ENCODE measurements at places on chromosomes 1 and 21. TPM values are rescaled to one million over a fixed set of nuclear protein-coding genes. Genes with fewer than 3 reads are reported as not detected.

Gene PDPN
- 10.5 TPM for total RNA-seq

GRCh38 chr1:234582186-234582585 is 27.8 kb downstream of the IRF2BP2 start:
- DNase-seq: peak; percentile 41

GRCh38 chr1:234968451-234968850 is 160.2 kb downstream of the TOMM20 start:
- DNase-seq: peak; percentile 36

Gene AADACL3
- not detected for total RNA-seq

GRCh38 chr1:226665505-226666163 is 73.4 kb downstream of the ITPKB start:
- no peak for DNase-seq

Gene DNASE2B
- 2.1 TPM for total RNA-seq

Gene CRP
- not detected for total RNA-seq

Gene GUCA2B
- total RNA-seq: not detected

GRCh38 chr1:160168609-160169369 is 17.4 kb downstream of the ATP1A4 start:
- peak; percentile 43 for DNase-seq

GRCh38 chr1:183276386-183277080 is 90.5 kb downstream of the LAMC2 start:
- no peak for DNase-seq

DNA sequence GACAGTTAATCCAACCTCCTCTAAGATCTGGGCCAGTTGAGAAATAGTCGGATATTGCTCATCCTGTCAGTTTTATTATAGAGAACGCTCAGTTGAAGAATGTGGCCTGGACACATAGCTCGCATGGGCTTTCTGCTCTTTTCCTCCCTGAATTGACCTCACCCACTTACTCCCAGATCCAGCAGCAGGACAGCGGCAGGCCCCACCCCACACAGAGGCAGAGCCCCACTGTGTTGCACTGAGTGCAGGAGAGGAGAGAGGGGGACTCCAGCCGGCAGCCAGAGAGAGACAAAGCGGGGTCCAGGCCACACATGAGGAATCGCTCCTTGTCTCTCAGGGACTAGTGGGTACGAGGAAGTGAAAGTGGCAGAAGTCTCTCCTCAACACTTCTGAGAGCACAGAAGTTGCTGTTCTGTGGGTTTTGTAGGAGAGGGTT is 78.6 kb downstream of the LAMC1 start:
- DNase-seq: no peak

Gene LIX1L
- total RNA-seq: 28.3 TPM

- peak; percentile 64 for DNase-seq
Measured at GRCh38 chr1:201719812-201720521, 109.0 kb upstream of the IPO9 start.

DNA sequence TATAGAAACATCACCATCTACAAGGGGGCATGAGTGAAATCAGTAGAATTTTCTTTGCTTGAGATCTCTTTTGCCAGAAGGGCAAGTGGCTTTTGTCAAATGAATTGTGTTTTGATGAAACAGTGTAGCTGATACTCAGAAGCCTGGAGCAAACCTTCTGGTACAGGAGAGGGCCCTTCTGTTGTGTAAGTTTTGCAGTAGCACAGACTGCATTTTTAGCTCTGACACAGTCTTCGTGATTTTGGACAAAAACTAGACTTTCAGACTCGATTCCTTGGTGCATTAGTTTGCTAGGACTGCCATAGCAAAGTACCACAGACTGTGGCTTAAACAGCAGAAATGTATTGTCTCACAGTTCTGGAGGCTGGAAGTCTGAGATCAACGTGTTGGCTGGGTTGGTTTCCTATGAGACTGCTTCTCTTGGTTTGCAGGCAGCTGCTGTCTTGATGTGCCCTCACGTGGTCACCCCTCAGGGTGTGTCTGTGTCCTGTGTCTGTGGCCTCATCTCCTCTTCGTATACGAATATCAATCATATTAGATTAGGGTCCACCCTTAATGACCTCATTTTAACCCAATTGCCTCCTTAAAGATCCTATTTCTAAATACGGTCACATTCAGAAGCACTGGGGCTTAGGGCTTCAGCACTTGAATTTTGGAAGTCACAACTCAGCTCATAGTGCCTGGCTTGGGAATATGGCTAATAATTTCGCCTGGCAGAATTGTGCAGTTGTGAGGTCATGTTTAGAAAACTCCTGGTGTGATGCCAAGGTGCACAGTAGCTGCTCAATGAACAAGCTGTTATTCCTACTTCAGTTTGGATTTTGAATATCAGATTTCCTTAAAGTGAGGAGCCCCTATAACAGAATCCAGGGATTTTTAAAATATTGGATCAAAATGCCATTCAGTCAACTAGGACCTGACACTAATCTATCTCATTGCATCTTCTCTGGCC is 21.2 kb upstream of the DISC1 start:
- no peak for DNase-seq

- peak; percentile 53 for DNase-seq
Measured at GRCh38 chr21:36589352-36589971, 109.5 kb upstream of the SIM2 start.

GRCh38 chr1:29466258-29466657 is 229.9 kb downstream of the PTPRU start:
- DNase-seq: no peak

Gene ZFP69B
- total RNA-seq: 1.5 TPM

- DNase-seq: peak; percentile 77
Measured at GRCh38 chr1:6634371-6635052, 9.8 kb downstream of the THAP3 start.

DNA sequence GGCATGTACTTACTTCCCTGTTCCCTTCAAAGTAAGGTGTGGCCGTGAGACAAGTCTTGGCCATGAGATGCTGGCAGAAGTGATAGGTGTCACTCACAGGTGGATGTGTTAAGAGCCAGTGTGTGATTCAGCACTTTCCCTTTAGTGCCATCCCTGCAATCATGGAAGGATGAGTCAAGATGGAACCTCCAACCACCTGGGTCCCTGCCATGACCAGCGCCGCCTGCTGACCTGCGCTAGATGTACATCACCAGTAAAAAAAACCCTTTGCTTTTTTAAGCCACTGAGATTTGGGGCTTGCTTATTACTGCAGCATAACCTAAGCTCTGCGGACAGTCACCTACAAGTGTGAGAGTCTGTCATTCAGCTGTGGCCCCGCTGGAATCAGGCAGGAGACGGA is 71.7 kb downstream of the TOMM20 start:
- DNase-seq: no peak

DNA sequence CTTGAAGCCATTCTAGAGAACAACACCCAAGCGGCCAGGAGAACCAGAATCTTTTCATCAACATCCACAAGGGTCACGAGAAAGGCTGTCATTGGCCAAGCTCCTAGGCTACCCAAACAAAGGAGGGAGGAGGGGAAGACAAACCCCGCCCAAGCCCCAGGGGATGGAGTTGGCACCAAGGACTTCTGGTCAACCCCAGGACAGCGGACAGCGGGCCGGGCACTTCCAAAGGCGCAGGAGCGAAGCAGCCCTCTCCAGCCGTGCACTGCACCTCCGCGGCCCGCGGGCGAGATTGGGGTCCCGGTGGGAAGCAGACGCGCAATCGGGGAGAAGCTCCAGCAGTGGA is at the start of gene CLIC6:
Gene CLIC6, plus strand, starts transcription at position 192 of the 346 bp plus-strand sequence. CDS start 395 bp downstream, outside the sequence.
- DNase-seq: no peak

DNA sequence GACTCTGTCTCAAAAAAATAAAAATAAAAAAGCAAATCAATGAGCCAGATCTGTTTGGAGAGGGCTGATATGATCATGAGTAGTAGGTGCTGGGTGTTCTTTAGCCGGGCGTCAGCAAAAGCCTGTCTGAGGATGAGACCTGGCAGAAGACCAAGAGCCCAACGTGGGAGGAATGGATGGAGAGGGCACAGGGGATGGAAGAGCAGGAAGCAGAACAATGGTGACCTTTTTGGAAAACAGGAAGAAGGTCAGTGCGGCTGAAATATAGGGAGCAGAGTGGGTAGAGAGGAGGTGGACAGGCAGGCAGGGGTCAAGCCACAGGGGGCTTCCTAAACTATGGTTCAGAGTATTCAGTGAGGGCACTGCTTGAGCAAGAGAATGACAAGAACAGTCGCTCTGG is 30.9 kb downstream of the VWA5B1 start:
- no peak for DNase-seq

DNA sequence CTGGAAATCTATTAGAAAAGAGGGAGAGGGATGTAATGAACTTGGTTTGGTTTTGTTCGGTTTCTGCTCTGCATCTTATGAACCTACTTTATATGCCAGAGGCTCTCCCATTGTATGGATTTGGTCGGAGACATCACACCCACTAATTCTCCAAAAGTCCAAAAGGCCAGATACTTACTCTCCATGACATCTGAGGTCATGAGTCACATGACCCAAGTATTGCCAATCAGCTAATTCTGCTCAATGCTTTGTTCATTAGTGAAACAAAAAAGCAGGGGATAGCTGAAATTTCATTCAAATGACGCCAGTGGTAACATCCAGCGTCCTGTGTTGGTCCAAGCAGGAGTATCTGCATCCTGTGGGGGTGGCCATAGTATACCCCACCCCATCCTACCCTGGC is 173.6 kb downstream of the TRIM33 start:
- no peak for DNase-seq

Gene BTBD8
- 8.1 TPM for total RNA-seq

GRCh38 chr21:23660560-23660959 is 1946.7 kb downstream of the MRPL39 start:
- DNase-seq: no peak

- no peak for DNase-seq
Measured at GRCh38 chr21:31537872-31538576, 121.5 kb upstream of the SOD1 start.

- DNase-seq: no peak
Measured at GRCh38 chr1:66439031-66439740, 94.8 kb upstream of the SGIP1 start.

Gene KRTAP13-2
- total RNA-seq: not detected

Gene CCDC190
- 11.8 TPM for total RNA-seq

Gene LRRC38
- 14.0 TPM for total RNA-seq

DNA sequence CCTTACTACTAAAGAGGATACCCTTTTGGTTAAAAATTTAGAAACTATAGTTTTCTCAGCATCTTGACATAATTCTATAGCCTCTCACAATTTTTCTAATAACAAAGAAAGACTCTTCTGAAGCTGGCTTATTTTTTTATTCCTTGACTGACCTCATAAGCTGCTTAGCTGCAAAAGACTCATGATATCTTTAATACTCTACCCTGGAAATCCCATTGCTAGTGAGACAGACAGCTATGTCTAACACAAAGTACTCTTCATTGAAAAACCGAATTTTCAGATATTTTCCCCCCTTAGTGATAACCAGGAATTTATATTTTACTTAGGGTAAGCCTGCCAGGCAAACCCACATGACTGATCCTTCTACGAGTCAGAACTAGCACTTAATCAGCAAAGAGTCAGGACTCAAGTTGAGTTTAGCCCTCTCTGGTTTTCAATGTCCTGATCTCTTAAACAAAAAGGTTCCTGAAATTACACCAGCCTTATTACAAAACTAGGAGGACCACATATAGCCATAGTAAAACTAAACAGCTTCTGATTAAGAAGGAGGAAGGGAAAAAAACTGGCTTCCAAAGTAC is 56.9 kb downstream of the ENAH start:
- no peak for DNase-seq

- no peak for DNase-seq
Measured at GRCh38 chr1:93735722-93736121, 54.1 kb upstream of the BCAR3 start.

Gene PAPPA2
- total RNA-seq: 3.8 TPM

DNA sequence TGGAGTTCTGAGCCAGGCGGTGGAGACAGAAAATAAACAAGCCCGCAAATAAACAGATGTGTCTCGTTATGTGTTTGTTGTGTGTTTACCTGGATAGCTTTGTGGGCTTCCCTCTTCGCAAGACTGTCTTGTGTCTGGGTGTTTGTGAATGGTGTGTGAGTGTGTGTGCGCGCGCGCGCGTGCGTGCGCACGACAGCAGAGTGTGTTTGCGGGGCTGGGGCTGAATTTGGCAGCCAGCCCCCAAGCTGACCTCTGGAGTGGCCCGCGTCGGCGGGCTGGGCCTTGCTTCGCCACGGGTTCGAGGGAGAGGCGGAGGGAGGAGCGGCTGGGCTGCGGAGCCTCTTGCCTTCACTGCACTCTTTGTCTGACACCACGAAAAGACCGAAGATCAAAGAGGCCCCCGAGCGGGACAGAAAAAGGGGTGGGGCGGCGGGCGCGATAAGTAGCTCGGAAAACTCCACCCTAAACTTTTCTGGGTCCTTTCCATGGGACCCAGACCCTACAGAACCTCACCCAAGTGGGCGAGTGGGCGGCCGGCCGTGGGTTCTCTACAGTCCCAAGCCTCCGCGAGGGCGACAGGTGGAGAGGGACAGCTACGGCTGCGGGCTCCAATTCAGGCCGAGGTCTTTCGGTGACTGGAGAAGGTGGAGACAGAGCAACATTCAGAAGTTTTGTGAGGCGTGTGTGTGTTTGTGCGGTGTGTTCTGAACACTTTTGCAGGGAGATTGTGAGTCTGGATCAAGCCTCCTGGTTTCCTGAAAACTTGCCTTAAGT is 14.5 kb downstream of the PAX7 start:
- DNase-seq: peak; percentile 65

DNA sequence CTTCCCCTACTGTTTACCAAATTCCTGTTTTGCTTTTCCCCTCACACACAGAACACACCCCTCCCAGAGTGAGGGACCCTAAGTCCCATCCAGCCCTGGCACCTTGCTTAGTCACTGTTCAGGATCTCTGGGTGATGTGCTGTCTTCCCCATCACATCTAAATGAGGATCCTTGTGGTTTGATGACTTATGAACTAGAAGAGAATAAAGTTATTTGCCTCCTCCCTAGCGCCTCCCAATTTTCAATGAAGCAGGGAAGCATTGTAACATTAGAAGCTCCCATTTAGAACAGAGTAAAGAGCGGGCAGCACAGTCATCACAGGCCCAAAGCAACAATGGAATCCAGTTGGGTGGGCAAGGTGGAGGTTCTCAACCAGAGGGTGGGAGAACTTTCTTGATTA is 27.0 kb downstream of the DISC1 start:
- no peak for DNase-seq

Gene LY9
- 0.62 TPM for total RNA-seq

GRCh38 chr1:155761736-155762405 is 73.0 kb downstream of the DAP3 start:
- DNase-seq: no peak

GRCh38 chr1:108106775-108107174 is 93.4 kb downstream of the SLC25A24 start:
- no peak for DNase-seq

GRCh38 chr1:183246436-183246835 is 60.4 kb downstream of the LAMC2 start:
- DNase-seq: no peak

GRCh38 chr1:234544087-234544579 is 65.2 kb upstream of the TARBP1 start:
- peak; percentile 96 for DNase-seq

Gene ELOVL1
- 9.6 TPM for total RNA-seq

GRCh38 chr1:63772201-63772600 is 1.6 kb upstream of the ROR1 start:
- DNase-seq: no peak

- no peak for DNase-seq
Measured at GRCh38 chr1:179310721-179311120, 17.1 kb downstream of the SOAT1 start.

GRCh38 chr1:229068270-229068987 is 202.5 kb upstream of the RAB4A start:
- DNase-seq: no peak

Gene TFAP2E
- not detected for total RNA-seq

- DNase-seq: no peak
Measured at GRCh38 chr1:153842006-153842471, 66.8 kb downstream of the SLC27A3 start.

All from tongue (tissue), 3 donors.